ENCODE measurements at places on chromosomes 3 and 15. TPM values are rescaled to one million over a fixed set of nuclear protein-coding genes. Genes with fewer than 3 reads are reported as not detected.

DNA sequence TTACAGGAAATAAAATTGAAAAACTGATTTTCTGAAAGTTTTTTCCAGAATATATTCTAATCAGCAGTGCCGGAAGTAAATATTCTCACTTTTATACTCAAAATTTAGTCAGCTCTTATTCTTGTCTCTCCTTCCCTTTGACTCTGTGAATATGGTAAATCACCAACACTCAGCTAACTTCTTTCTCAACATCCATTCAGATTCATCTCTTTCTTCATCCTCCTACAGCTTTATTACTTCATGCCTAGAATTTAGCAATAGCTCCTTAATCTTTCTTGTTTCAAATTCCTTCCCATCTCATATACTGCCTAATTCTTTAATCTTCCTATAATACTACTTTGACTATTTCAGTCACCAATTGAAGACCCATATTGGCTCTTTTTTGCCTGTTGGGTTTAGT lies 67.9 kb downstream of the FGF7 start:
- H3K27ac ChIP-seq: no peak overlapping the region

GRCh38 chr3:28994161-28994905 lies 286.5 kb upstream of the RBMS3 start:
- no peak overlapping the region for H3K27ac ChIP-seq
- H3K4me3 ChIP-seq: no peak overlapping the region
- H3K4me1 ChIP-seq: no peaks in the 10 kb centered on the region
- no peaks in the 10 kb centered on the region for H3K36me3 ChIP-seq
- no peak for DNase-seq

- DNase-seq: no peak
- no peak overlapping the region for H3K27ac ChIP-seq
- H3K4me1 ChIP-seq: no peaks in the 10 kb centered on the region
- H3K36me3 ChIP-seq: no peaks in the 10 kb centered on the region
- H3K27me3 ChIP-seq: no peaks in the 10 kb centered on the region
Observed at GRCh38 chr3:118548434-118548833, 486.2 kb downstream of the IGSF11 start.

DNA sequence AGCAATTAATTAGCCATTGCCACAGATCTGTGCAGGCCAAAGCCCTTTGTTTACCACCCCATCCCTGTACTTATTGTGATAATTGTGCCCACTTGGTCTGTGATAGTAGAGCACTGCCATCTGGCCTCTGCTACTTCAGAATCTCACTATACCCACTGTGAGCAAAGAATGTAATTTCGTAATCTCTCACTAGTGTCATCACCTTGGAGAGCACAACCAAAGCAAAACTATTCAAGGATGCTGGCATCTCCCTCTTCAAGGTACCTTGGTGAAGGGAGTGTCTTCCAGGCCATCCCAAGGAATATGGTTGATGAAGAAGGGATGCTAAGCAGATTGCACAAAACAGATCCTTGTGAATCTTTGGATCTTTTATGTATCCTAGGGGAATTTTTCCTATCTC lies 34.7 kb upstream of the NOX5 start:
- H3K4me3 ChIP-seq: no peak overlapping the region
- no peak for DNase-seq
- H3K27me3 ChIP-seq: peaks cover 27% of the 10 kb centered on the region
- no peaks in the 10 kb centered on the region for H3K36me3 ChIP-seq

NR1I2 gene
- total RNA-seq: not detected

CCDC33 gene
- total RNA-seq: 0.60 TPM

GHSR gene
- not detected for total RNA-seq
